ENCODE measurements at places on chromosomes 16 and 17.
A peak's percentile ranks its signal among the peaks of the same experiment; 100 is the strongest.

- DNase-seq, result no peak
These were observed 99.5 kb upstream of the AXIN2 start for GRCh38 chr17:65660947-65661346.

- no peak for DNase-seq
These were observed 54.1 kb upstream of the NFAT5 start for GRCh38 chr16:69511651-69512050.

- DNase-seq, result no peak
These were observed 3.2 kb downstream of the DEXI start for GRCh38 chr16:10938796-10939648.

- no peak for DNase-seq
These were observed 9.2 kb upstream of the NAT9 start for GRCh38 chr17:74785096-74785980.

DNA sequence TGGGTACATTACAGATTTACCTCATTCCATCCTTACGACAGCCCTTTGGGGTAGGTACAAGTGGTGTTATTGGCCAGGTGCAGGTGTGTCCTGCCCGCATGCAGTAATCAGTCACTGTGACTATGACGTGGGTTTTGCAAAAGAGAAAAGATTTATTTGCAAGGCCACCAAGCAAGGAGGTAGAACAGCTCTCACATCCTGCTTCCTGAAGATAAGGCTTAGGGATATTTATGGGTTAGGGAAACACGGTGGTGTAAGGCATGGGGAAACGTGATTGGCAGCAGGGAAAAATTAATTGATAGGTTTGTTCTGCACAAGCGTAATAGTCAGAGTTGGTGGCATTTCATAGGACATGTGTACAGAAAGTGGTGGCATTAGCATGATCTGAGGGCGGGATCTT is 214.8 kb downstream of the PARN start:
- no peak for DNase-seq

DNA sequence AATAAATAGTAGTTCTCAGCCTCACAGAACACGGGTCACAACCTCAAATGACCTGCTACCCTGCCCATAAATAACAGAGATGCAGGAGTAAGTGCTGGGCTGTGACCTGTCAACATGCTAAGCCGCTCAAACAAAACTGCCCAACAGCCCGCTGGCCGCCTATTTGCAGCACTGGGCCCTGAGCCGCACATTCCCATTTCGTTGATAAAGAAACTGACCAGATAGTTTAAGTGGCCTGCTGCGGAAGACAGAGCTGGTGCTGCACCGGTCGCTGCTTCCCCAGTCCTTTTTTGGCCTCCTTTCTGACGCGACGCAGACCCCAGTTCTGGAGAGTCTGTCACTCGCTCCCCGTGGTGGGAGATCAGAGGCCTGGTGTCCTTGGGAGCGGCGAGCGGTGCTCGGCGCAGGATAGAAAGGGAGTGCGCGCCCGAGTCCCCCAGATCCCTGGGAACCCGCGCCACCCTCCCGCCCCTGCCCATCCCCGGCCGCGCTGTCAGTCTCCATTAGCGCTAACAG is 349 bp upstream of the SLC6A2 start:
- DNase-seq, result no peak

DNA sequence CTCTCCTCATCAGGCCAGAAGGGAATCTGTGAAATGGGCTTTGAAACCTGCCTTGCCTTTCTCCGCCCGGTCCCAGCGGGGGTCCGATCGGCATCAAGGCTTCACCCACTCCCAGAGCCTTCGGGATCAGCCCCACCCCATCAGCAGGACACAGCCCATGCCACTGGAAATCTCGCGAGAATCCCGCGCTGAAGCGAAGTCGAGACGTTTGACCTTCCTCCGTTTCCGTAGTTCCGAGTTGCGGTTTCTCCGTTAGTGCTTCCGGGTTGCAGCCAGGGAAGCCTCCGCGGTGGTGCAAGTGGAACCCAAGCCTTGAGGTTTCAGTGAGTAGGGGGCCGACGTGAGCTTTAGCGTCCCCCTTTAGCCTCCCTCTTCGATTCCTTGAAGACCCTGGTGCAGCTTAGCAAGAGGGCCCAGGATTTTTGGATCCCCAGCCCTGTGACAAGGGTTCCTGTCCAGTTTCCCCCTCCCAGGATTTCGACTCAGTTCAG is at the start of gene COASY:
COASY (plus strand) TSS at position 252 of the 491 bp plus-strand sequence. CDS start 475 bp downstream, outside the sequence.
- peak; percentile 81 for DNase-seq

- peak; percentile 54 for DNase-seq
These were observed 1.3 kb downstream of the USP36 start for GRCh38 chr17:78839235-78839761.

- DNase-seq, result no peak
These were observed 678 bp downstream of the CDR2L start for GRCh38 chr17:74987909-74988711.

GRCh38 chr16:720447-720989 is 428 bp upstream of the ANTKMT start:
- no peak for DNase-seq

All from T-helper 2 cell (primary cell).